ENCODE measurements at places on chromosomes 6 and 20.

- no peak for DNase-seq
Observed at GRCh38 chr6:135920689-135921088, 69.2 kb downstream of the PDE7B start.

GRCh38 chr6:28351087-28351486 is 1.3 kb downstream of the ZKSCAN3 start:
- DNase-seq, result no peak

- no peak for DNase-seq
Observed at GRCh38 chr20:41218466-41218865, 81.1 kb downstream of the PLCG1 start.

GRCh38 chr20:50745634-50746137 is 14.3 kb downstream of the PARD6B start:
- no peak for DNase-seq

DNA sequence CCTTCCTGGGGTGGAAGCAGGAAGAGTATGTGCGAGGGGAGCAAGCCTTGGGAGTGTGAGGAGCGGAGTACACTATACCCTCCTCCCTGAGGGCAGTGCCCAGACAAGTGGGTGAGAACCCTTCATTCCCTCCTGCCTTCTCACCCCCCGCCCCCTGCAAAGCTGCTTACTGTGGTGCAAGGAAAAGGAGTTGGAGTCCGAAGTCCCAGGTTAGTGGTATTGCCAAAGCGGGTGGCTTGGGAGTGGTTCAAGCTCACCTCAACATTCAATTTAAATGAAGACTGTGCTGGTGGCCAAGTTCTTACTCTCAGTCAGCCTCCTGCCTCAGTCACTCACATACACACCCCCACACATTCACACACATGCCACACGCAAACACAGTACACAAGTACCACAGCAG is 74.7 kb upstream of the PRDM1 start:
- DNase-seq, result no peak

DNA sequence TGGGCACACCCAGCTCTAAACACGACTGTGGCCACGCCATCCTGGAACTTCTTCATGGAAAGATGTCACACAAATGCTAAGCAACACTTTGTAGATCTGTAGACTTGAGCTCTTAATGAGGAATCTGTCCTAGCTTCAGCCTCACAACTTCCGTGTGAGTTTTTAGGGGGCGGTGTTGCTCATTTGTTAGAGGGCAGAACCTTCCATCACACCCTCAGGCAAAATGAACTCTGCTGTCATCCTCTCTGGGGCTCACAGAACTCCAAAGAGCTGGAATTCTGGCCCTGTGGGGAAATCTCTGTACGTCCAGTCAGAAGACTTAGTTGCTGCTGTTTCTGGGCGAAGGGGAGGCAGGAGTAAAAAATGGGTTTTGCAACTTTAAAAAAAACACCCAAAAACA is 49.8 kb downstream of the NRN1 start:
- no peak for DNase-seq
